ENCODE measurements at places on chromosomes 3 and 15.

GRCh38 chr15:98384328-98385029 is 263.9 kb upstream of the IGF1R start:
- no peak for DNase-seq

GRCh38 chr3:59128685-59129084 is 78.9 kb upstream of the CFAP20DC start:
- DNase-seq: no peak

- no peak for DNase-seq
Observed at GRCh38 chr15:68217341-68217740, 12.2 kb downstream of the CLN6 start.

DNA sequence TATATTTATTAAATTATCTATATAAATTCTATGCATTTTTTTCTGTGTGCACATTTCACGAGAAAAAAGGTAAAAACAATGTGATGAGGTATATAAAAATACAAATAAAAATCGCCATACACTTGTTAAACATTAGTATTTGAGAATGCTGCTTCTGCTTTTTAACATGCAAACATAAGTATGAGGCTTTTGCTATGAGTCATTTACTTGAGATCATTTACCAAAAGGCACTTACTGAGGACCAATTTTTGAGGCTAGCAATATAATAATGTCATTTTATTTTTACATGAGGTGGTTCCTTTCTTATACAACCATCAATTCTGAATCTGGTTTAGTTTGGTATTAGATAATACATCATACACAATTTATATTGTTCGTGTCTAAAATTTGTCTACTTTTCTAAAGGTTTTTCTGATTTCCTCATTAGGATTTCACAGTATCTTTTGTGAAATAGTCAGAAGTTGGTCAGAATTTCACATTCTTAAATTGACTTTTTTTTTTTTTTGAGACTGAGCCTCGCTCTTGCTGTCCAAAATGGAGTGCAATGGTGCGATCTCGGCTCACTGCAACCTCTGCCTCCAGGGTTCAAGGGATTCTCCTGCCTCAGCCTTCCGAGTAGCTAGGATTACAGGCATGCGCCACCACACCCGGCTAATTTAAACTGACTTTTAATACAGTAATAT is 25.6 kb downstream of the DCUN1D1 start:
- no peak for DNase-seq

- no peak for DNase-seq
Observed at GRCh38 chr3:119624002-119624720, 26.5 kb downstream of the PLA1A start.

DNA sequence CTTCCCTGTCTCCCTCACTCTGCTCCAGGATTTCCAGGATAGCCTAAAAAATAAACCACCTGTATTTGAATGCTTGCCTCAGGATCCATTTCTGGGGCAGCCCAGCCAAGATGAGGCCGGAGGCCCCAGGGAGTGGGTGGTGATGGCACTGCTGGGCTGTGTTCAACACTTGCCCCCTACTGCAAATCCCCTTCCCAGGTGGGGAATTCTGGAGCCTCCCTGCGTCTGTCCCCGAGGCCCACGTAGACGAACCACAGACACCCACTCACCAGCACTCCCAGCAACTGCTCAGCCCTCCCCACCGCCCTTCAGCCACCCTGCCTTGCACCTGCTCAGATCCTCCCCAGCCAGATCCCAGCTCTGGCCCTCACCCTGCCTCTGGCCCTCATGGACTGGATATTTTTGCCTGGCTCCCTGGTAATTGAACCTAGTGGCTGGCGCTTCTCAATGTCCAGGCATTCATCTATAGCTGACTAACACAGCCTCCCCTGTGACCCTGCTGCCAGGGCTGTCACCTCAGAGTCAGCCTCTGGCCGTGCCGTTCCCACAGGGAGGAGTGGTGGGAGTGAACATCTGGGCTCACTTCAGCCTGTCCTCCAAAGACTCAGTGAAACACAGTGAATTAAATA is 17.1 kb upstream of the EPB42 start:
- DNase-seq: no peak

DNA sequence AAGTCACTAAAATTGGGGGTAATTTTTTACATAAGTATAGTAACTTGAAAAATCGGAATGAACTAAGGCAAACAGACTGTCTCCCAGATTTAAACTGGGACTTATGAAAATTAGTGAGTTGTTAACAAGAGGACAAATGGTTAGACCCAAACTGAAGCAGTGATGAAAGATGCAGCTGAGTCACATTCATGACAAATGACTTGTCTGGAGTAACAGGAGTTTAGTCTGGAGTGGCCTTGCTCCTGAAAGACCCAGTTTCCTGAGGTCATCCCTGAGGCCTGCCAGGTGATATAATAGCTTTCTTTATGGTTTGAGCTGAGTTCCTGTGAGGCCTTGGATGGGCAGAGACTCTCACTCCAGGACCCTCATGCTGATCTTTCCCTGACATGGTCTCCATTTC is 9.6 kb upstream of the CTDSPL start:
- no peak for DNase-seq

- no peak for DNase-seq
Observed at GRCh38 chr3:103388214-103388613, 953.4 kb downstream of the ZPLD1 start.

DNA sequence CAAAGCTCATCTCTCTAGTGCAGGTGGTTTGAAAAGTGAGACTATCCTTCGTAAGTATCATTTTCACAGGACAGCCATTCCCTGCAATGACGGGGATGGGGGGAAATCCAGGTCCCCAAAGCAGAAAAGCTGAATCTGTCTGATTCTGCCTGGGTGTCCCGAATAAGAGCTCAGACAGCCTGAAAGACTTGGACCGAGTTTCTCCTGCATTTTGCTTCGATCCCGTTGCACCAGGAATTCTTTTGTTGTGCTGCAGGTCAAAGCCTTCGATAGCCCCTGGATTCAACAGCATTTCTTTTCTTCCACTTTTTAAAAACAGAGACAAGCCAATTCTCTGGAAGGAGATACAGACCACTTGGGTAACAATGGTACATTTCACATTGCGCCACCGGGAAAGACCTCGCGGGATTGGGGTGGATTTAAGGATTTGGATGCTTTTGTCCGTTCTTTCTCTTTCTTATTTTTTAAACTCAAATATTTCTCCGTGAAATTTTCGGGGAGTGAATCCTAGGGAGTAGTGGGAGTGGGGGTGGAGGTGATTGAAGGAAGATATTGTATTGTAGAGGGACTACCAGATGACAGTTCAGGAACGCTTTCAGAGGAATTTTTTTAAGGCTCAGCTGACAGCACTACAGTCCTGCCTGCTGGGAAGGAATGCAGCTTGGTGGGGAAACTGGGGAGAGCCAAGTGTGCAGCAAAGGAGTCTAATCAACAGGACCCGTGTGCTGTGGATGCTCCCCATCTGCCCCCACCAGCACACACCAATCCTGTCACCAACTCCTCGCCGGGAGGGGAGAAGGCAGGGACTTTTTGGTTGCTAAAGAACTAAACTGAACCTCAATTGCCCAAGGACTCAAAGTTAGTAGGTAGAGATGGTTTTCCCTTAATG is 2.6 kb downstream of the SLITRK3 start:
- no peak for DNase-seq

GRCh38 chr3:112382543-112383160 is 49.7 kb downstream of the CD200 start:
- DNase-seq: no peak

DNA sequence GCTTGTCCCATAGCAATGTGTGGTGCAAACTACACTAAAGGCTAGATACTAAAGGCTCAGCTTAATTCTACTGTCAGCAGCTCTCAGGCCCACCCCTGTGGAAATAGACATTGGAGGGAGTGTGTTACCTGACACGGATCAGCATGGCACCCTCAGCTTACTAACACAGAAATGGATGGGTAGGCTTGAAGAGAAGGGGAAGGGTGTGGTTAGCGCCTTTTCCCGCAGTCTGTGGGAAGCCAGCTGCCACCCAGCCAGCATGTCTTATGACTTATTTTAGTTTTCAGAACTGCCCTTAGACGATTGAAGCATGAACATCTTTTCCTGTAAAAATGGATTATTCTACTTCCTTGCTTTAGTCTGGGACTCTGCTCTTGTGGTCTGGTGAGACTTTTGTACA is 25.8 kb upstream of the ADPGK start:
- no peak for DNase-seq

- no peak for DNase-seq
Observed at GRCh38 chr3:147240581-147240980, 165.8 kb downstream of the ZIC4 start.

GRCh38 chr3:27507515-27508266 is 23.5 kb upstream of the SLC4A7 start:
- peak; percentile 39 for DNase-seq

DNA sequence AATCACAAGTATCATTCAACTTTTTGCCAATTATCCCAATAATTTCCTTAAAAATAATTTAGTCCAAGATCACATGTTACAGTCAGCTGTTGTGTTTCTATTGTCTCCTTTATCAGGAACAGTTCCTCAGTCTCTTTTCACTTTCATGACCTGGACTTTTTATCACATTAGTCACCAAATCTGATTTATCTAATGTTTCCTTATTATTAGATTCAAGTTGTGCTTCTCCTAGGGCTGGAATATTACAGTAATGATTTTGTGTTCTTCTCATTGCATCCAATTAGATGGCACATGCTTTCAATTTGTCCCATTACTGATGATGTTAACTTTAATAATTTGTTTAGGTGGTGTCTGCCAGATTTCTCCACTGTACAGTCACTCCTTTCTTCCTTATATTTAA is 66.3 kb upstream of the DCBLD2 start:
- DNase-seq: no peak

GRCh38 chr3:18047052-18047451 is 304.6 kb upstream of the TBC1D5 start:
- DNase-seq: no peak

DNA sequence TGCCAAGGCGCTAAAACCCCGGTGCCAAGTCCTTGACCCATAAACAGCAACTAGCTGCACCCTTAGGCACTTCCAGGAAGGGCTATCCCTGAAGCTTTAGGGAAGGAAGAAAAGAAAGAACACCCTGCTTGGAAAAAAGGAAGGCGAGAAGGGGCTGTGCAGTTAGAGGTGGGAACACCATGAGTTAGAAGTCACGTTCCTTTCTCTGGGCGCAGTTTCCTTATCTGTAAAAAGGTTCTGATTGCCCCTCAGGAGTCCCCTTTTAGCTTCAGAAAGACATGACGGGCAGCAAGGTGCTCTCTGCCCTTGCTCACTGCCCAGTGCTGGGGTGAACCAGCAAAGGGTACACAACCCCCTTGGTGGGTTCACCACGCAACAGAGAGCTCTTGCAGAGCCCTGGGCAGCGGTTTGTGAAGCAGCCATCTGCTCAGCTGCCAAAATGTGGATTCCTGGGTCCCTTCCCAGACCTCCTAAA is 798 bp downstream of the GCHFR start:
- DNase-seq: no peak

DNA sequence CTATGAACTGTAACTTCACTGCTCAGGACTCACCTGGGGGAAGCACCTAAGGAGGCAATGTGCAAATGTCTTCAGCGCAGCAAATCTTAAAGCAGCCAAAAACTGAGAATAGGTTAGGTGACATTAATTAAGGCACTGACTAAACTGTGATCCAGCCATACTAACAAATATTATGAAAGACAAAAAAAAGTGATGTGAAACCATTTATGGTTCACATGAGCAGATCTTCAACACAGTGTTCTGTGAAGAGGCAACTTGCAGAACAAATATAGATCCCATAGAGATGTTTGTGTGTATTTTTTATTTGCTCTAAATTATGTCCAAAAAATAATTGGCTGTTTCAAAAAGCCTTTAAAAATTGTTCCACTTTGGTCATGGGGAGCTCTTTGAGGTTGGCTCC is 24.1 kb upstream of the MITF start:
- DNase-seq: no peak

- DNase-seq: peak; percentile 86
Observed at GRCh38 chr15:26628879-26629529, 143.9 kb downstream of the GABRB3 start.

DNA sequence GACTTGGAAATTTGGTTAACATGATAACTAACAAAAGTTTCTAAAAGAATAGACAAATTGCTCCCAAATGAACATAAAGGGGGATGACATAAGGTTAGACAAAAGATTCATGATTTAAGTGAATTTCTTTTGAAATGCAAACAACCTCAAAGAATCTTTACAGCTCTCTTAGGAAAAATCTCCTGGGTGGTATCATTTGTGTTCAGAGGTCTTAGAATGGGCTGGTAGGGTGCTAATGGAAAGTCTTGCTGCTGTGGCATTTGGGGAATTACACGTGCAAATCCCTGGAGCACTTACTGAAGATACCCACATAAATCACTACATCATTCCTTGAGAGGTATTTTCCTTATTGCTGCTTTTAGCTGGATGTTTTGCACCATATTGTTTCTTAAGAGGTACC is 14.4 kb upstream of the ROBO2 start:
- DNase-seq: no peak

GRCh38 chr3:189040656-189041335 is 131.0 kb upstream of the TPRG1 start:
- no peak for DNase-seq

GRCh38 chr3:9111866-9112265 is 137.6 kb downstream of the SRGAP3 start:
- no peak for DNase-seq

DNA sequence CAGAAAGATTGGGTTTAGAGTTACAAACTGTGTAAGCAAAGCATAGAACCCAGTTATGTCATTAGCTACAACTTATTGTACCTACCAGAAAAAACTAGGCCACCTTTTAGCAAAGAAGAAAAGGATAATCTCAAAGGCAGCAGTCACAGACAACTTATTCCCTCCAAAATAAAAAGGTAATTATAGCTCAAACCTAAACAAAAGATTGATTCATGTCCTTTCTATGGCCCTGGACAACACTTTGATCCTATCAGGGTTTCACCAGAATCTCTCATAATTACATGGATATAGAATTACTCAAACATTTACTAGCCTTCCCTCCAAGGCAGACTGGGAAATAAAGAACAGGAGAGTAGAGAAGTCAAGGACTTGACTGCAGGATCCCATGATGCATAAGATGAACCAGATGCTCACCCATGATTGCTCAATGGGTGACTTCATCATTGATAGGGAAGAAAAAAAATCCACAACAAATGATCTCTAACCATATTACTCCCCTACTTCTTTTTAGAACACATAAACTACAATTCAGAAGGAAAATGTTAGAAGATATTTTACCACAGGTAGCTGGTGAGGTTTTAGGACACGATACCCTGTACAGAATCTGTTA is 17.4 kb downstream of the DET1 start:
- no peak for DNase-seq

DNA sequence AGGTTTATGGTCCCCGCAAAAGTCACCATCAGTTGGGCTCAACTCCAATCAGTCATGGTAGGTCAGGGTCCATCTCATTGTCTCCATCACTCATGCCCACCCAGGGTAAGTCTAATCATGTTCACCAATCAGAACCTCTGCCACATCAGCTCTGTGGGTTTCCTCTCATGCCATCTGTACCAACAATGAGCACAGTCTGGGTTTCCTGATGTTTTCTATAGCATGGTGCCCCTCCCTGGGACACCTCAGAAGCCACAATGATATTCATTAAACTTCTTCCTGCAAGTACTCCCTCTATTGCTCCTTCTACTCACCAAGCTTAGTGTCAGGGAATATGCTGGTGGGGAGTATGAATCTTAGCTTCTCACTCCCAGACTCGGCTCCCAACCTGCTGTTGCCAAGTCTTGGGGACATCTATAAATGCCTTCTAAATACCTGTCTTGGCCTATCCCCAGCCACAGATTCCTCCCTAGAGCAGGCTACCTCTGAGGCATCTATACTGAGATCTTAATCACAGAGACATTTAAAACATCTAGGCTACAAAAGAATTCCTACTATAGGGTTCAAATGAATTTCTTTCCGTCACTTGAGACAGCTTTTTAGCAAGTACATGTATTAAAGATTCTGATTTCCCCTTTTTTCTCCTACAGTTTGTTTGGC is 5.0 kb upstream of the CCR2 start:
- DNase-seq: no peak
